ENCODE measurements at places on chromosomes 16 and 17.

GRCh38 chr16:54289945-54290832, 3.6 kb upstream of the IRX3 start:
- DNase-seq: no peak

- peak; percentile 86 for DNase-seq
Observed at GRCh38 chr17:76268015-76268749, 3.0 kb downstream of the UBALD2 start.

DNA sequence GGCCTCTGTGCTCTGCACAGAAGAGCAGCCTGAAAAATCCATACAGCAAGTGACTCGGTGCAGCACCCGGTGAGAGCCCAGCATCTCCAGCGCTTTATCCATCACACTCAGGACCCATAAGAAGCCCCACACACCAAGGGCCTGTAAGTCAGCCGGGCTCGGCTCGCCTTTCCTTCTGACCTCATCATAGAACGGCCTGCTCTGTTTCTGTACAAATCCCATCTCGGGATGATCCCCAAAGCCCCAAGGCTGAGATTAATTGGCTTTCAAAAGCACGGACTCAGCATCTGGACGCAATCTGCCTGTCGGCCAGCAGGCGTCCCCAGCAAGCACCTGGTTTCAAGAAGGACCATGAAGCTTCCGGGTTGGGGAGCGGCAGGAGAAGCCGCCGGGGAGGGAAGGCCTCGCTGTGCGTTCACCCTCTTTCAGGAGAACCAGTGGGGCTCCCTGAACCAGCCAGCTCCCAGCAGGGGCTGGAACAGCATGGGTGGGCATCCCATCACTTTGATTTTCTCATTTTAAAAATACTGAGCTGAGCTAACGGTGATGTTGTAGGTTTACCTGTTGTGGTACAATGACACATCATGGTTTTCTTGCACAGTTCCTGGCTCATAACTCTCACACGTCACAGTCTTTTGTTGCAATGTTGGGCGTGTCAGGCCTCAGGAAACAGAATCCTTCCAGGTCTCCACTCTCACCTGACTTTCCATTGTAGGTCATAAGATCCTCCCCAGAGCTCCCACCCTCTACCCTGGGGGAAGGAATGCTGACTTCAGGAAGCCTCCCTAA, 6.7 kb downstream of the CCDC57 start:
- DNase-seq: peak; percentile 88

DNA sequence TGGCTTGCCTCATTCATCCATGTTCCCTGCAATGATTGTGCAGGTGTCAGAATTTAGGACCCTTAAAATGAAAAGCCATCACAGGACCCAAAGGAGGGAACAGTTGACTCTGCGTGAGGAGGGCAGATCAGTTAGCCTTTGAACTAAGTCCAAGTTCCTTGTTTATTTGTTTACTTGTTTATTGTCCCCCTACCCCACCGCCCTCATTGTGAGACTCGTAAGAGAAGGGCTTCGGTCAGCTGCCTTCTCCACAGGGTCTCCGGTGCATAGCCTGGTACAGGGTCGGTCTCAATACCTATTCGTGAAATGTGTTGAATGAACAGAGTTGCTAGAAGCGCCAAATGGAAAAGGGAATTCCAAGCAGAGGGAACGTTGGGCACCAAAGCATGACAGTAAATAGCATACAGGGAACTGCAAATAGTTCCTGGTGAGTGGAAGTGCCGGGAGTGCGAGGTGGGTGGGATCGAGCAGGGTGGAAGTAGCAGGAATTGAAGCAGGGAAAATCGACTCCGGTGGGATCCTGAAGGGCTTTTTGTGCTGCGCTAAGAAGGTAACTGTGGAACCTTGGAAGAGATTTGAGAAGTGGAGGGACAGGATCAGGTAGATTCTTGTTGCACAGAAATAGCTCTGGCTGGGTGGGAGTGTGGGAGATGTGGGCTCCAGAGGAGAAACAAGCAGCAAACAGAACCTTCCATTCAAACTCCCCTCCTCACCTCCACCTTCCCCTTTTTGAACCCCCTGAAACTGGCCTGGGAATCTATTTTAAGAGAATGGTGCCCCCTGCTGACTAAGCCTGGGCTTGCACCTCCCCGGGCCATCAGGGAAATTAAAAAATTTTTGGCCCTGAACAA, 12.7 kb downstream of the SLC35B1 start:
- DNase-seq: peak; percentile 28

DNA sequence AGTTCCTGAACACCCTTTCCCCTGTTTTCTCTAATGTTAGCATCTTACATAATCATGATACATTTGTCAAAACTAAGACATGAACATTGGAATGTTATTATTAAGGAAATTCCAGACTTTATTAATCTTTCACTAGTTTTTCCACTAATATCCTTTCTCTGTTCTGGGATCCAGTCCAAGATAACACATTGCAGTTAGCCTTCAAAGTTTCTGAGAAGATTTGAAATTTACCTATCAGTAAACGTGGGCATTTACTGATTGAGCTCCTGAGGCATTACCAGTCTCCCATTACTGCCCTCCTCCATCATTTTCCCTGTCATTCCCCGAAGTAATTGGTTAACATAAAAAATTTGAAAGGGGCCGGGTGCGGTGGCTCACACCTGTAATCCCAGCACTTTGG, 5.7 kb upstream of the CD300LG start:
- DNase-seq: no peak

- DNase-seq: peak; percentile 74
Observed at GRCh38 chr16:66275775-66276428, 90.6 kb upstream of the CDH5 start.

GRCh38 chr17:36501351-36501750, 14.9 kb downstream of the ZNHIT3 start:
- no peak for DNase-seq

- no peak for DNase-seq
Observed at GRCh38 chr17:28145348-28145747, 102.9 kb downstream of the NLK start.

Measured in lung microvascular endothelial cell (primary cell).